Stimulated activated CD8-positive, alpha-beta memory T cell treated with anti-CD3 and anti-CD28 coated beads, Interleukin-7, amount 100 ng/mL, for 1 hour (primary cell): ENCODE measurements at places on chromosomes 1 and 21.

GRCh38 chr21:15706696-15707095, 23.1 kb upstream of the USP25 start:
- DNase-seq: no peak

DNA sequence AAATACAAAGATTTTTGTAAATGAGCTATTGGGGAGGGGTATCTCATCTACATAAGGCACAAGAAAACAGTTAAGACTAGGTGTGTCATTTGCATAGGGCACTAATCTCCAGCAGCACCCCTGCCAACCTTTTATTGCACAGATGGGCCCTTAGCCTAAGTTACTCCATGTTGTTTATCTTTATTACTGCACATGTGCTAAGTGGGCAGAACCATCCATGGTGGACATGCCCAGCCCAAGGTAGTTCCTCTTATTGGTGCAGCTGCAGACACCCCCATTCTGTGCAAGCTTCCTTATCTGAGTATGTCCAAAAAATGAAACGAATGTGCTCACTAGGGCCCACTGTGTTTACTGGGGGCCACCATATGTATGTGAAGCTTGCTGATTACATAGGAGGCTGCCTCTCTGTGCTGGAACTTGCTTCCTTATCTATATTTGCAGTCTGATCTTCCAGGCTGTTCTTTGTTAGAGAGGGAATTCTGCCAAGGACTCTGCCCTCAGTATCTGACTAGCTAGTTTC, 77.3 kb upstream of the NEK7 start:
- DNase-seq: no peak

- DNase-seq: no peak
These were observed 799.3 kb upstream of the CXADR start for GRCh38 chr21:16713331-16714117.

- DNase-seq: no peak
These were observed 27.2 kb downstream of the MCOLN2 start for GRCh38 chr1:84969489-84970250.
